ENCODE measurements at places on chromosomes 2 and 18.

DNA sequence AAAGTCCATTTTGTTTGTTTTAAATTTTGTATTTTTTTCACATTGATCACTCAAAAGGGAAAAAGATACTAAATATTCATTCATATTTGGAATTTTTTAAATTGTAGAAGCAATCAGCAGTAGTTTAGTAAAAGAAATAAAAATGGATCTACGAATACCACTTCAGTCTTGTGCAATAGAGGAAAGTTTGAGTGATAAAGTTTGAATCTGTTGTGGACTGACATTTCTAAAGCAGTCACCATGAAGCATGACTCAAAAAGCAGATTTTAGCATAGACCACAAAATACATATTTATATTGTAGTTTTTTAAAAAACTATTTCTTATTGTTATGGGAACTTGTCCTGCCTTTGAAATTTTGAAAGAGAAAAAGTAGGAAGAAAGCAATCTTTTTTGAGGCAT, 520.5 kb upstream of the ZEB2 start:
- no peak for DNase-seq

- no peak for DNase-seq
Measured at GRCh38 chr2:158637357-158637756, 157.8 kb upstream of the DAPL1 start.

GRCh38 chr2:134718023-134718816, 580 bp downstream of the TMEM163 start:
- no peak for DNase-seq

- DNase-seq = no peak
Measured at GRCh38 chr2:42906557-42907411, 114.4 kb upstream of the HAAO start.

DNA sequence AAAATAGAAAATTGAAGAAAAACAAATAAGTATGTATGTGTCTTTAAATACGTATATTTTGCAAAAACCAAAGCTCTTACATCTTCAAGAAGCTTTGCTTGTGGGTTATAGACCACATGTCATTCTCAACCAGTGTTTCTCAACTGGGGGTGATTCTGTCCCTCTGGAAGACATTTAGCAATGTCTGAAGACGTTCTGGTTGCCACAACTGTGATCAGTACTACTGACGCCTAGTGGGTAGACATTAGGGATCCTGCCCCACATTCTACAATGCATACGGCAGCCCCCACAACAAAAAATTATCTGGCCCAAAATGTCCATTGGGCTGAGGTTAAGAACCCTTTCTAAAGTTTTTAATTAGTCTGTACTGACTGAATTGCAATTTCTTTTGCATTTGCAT, 48.4 kb downstream of the UNC50 start:
- no peak for DNase-seq
